ENCODE measurements at places on chromosomes 6 and 20.

DNA sequence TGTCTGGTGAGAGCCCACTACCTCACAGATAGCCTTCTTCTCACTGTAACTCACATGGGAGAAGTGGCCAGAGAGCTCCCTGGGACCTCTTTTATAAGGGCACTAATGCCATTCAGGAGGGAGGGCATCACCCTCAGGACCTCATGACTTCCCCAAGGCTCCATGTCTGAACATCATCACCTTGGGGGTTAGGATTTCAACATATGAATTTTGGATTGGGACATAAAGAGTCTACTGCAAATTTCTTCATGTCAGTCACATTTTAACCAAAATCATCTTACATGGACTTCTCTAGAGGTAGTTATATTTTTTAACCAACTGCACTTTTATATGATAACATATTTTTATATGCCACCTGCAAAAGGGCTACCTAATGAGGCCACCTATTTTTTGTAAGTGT lies 324.7 kb downstream of the PLCB1 start:
- no peak for DNase-seq

- no peak for DNase-seq
Measured at GRCh38 chr6:48325701-48326100, 214.7 kb upstream of the PTCHD4 start.

GRCh38 chr6:112481211-112481610 lies 134.1 kb downstream of the RFPL4B start:
- DNase-seq, result no peak

DNA sequence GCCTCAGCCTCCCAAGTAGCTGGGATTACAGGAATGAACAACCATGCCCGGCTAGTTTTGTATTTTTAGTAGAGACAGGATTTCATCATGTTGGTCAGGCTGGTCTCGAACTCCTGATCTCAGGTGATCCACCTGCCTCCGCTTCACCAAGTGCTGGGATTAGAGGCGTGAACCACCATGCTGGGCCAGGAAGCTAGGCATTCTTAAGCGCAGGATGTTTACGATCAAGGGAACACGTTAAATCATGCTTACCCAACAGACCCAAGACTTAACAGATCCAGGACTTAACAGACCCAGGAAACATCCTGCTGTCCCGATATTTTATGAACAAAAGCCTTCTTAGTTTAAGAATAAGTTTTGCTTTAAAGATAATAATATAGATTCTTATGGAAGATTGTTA lies 9.1 kb downstream of the PTGIS start:
- DNase-seq, result no peak

DNA sequence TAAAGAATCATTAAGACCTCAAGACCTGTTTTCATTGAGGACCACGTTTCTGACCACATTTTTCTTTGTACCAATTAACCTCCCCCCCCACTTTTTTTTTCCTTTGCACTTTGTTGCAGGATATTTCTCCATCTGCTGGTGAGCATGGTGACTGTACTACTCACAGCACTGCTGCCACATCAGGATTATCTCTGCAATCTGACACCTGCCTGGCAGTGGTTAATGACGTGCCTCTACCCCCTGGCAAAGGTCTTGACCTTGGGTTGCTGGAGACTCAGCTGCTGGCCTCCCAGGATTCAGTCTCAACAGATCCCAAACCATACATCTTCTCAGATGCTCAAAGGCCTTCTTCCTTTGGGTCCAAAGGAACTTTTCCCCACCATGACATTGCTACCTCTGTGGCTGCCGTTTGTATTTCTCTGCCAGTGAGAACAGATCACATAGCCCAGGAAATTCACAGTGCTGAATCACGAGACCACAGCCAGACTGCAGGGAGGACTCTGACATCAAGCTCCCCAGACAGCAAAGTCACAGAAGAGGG lies 46.6 kb upstream of the EDN3 start:
- no peak for DNase-seq

- peak; percentile 7 for DNase-seq
Measured at GRCh38 chr20:16064989-16065707, 508.1 kb downstream of the KIF16B start.

All from globus pallidus (tissue), 1 donor.